Neural cell (in vitro differentiated cells): ENCODE measurements at places on chromosomes 12 and 14. TPM values are rescaled to one million over a fixed set of nuclear protein-coding genes. Genes with fewer than 3 reads are reported as not detected.

Gene HOXC6
- not detected in 2 replicates for polyA plus RNA-seq

Gene SLC39A5
- 0.33 TPM in 1 of 2 replicates, not detected in the other for polyA plus RNA-seq

Gene MUCL1
- not detected in 2 replicates for polyA plus RNA-seq

Gene PLCZ1
- not detected in 2 replicates for polyA plus RNA-seq

Gene CARMIL3
- 43.6 and 49.3 TPM in 2 replicates for polyA plus RNA-seq

Gene ATF7IP
- polyA plus RNA-seq, result 34.8 and 36.0 TPM in 2 replicates

Gene SMCO2
- 2.4 TPM in 1 of 2 replicates, not detected in the other for polyA plus RNA-seq
